Germinal center (tissue), 1 donor: ENCODE measurements at places on chromosomes 2 and 18.
A peak's percentile ranks its signal among the peaks of the same experiment; 100 is the strongest.

DNA sequence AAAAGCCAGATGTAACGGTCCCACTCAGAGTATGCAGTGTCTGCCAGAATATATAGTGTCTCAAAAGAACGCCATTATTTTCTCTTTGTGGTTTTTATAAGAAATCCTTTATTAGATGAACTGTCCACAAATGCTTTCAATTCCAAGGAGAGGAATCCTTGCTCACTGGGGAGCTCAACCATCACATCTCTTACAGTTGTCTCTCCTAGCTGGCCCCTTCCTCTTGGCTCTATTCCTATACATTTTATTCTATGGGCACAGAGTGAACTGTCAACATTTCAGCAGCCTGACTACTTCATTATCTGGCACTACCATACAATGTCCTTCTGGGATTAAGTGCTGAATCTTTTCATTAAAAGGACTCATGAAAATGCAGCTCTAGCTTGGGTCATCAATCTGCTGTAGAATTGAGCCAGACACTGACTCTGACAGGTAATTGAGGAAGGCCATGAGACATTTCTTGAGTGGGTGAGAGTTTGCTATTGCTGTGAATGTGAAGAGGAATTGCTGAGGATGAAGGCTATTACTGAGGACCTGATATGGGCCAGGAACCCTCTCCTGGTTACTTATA, 96.5 kb upstream of the THOC1 start:
- DNase-seq = no peak

- no peak for DNase-seq
Measured at GRCh38 chr2:39778233-39778632, 825 bp downstream of the THUMPD2 start.

GRCh38 chr18:2411381-2411960, 159.8 kb downstream of the METTL4 start:
- DNase-seq = no peak

DNA sequence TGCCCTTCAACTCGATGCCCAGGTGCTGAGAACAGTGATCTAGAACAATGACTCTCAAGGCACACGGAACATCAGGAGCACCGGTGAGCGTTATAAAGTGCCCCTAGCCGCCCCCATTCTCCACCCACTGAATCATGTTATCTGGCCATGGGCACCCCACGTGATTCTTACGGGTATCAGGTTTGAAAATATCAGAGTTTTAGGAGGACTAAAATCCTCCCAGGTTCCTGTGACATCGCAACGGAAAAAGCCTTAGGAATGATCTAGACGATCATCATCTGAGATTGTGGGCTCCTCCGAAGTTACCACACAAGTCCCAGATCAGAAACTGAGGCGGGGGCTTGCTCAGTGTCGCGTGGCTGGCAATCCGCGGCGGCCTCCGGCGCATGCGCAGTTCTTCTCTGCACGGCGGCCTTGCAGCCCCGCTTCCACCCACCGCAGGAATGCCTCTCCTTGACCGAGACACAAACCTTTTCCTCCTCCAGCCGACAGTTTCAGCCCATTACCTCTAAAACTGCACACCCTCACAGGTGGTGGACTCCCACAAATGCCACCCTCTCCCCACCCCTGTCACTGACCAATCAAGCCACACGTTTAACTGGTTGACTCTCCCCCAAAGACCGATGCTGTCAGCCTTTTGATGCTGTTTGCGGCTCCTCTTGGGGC, 5.8 kb upstream of the MRPL33 start:
- peak; percentile 64 for DNase-seq

- no peak for DNase-seq
Measured at GRCh38 chr2:144357623-144358373, 162.1 kb downstream of the ZEB2 start.

DNA sequence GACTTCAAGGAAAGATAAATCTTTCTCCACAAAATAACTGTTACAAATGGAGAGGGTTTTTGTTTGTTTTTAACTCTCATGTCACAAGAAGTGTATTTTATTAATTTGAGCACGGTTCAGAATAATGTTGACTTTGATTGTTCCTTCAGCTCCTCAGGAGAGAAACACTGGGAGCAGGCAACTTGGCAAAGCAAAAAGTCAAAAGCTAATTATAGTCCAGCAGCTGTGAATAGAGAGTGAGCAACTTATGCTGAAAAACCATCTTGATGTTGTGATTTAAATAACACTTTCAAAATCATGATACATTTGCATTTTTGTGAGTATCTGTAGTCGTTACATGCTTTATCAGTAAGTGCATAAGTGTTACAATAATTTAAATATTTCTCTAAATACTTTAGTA, 37.5 kb upstream of the TTN start:
- no peak for DNase-seq

- DNase-seq = no peak
Measured at GRCh38 chr18:9737472-9738121, 29.5 kb downstream of the RAB31 start.

DNA sequence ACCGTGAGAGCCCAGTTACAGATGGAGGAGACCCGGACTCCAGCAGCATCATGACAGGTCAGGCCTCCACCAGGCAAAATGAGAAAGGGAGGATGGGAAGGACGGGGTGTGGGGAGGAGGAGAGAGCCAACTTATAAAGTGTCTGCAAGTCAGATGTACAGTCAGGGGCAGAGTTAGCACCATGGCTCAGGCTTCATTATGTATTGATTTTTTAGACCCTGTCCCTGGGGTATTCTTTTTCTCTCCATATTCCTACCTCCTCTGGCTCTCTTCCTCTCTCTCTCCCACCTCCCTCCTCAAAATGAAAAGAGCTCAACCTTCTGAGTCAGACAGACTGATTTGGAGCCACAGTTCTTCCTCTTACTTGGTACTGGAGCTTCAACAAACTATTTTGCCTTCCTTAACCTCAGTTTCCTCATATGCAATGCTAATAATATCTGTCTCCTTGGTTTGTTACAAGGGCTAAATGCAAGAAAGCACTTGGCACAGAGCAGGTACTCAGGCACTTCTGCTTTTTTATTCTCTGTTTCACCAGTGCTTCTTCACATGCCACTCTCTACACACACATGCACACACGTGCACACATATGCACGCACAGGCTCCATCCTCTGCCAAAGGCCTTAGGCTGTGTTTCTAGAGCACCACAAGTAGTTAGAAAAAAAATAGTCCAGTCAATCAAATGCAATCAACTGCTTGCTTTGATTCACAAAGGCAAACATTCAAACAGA, 92.3 kb upstream of the PKDCC start:
- no peak for DNase-seq

- DNase-seq = peak; percentile 8
Measured at GRCh38 chr18:79200546-79201268, 131.5 kb downstream of the ATP9B start.

DNA sequence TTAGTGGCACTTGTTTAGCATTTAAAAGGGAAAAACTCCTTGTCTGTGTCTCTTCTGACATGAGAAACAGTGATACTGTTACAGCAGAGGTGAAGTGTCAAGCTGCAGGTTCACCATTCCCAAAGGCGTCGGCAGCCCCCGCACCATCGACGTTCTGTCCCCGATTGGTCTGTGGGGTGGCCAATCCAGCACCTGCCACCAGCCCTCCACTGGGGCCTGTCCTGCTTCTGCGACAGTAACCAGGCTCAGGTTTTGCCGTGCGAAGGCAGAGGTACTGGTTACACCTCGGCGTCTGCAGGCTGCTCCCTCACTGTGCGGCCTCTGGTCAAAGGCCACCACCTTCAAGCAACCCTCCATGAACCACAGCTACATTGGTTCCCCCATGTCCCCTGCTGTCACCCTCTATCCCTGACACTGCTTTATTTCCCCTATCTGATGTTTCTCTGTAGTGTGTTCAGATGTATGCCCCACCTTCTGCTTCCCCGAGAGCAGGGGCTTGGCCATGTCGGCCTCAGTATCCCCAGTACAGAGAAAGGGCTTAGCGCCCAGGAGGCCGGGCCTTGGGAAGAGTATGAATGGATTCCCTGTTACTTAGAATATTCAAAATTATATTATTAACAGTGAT, 8.6 kb upstream of the ESPNL start:
- DNase-seq = no peak

DNA sequence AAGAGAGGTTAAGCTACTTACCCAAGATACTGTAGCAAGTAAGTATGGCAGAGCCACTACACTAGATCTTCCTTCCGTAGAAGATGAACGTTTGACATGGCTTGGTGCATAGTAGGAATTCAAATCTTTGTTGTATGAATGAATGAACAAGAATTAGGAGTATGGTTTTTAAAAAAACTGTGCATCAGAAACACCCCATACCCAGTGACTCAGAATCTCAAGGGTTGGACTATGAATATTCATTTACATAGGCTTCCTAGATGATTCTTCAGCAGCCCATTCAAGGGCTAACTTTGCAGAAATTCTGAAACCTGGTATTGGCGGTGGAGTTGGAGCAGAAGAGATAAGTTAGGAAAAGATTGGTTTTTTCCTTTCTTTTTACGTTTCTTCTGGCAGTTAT, 5.4 kb downstream of the ACTR3 start:
- no peak for DNase-seq
